ENCODE measurements at places on chromosomes 5 and 9.

- no peak for DNase-seq
These were observed 24.5 kb upstream of the C5orf47 start for GRCh38 chr5:173964506-173964905.

GRCh38 chr5:155735388-155735787, 591.6 kb upstream of the SGCD start:
- DNase-seq = no peak

- no peak for DNase-seq
These were observed 975.4 kb downstream of the NR2F1-AS1 start for GRCh38 chr5:92605591-92605990.

DNA sequence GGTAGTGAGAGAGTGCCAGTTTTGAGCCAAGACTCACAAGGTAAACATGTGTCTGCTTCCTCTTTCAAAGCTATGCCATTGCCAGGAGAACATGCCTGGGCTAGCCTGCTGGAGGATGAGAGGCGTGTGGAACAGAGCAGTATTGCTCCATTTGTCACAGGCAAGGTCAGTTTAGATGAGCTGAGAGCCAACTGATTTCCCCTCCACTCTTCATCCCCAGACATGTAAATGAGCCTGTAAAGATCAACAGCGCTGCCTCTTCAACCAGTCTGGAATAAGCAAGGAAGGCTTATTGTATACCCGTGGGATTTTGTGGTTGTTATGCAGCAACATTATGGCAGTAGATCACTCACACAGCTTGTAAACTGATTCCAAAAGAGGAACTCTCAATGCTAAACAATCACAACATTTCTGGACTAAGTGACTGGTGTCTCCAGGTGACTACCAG, 8.2 kb upstream of the GDNF start:
- DNase-seq = no peak

- DNase-seq = no peak
These were observed 10.7 kb upstream of the SEC16A start for GRCh38 chr9:136493567-136493971.

DNA sequence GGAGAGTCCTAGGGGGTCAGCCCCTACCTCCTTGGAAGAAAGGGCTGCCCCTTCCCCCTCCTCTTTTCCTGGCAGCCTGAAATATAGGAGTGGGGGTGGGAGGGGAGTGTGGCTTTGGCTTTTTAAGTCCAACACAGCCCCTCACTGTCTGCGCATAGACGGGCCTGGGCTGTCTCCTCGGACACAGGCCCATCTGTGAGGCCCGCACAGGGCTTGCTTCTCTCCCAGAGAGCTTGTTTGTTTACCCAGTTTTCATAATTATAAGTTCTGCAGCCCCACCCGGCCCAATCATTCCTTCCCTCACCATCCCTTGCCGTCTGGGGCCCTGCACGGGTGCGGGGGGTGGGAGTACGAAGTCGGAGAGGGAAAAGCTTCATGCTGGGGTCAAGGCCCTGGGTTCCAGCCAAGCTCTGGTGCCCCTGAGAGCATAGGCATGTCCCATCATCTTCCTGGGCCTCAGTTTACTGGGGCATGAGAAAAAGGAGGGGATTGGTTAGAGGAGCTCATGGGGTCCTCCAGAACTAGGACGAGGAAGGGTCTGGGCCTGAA, 54.0 kb upstream of the STXBP1 start:
- no peak for DNase-seq

GRCh38 chr5:93431250-93431649, 149.8 kb downstream of the NR2F1-AS1 start:
- no peak for DNase-seq

DNA sequence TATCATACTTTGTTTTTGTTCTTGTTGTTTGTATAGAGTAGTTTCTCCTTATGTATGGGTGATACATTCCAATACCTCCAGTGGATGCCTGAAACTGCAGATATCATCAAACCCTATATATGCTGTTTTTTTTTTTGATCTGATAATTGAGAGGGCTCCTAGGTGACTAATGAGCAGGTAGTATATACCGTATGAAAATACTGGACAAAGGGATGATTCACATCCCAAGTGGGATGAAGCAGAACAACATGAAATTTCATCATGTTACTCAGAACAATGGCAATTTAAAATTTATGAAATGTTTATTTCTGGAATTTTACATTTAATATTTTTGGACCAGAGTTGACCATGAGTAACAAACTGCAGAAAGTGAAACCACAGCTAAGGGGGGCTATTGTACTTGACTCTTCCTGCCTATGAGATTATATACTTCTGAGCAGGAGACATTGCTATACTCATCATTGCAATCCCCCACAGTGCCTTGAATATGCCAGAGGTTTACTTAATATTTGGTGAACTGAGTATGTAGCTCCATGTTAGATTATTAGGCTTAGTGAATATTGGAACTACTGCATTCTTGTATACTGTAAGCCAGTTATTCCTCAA, 258.7 kb upstream of the FBXL7 start:
- DNase-seq = no peak

- DNase-seq = no peak
These were observed 1.2 kb upstream of the CKS2 start for GRCh38 chr9:89309608-89310474.

- DNase-seq = no peak
These were observed 134.6 kb upstream of the RAPGEF1 start for GRCh38 chr9:131874447-131874846.

DNA sequence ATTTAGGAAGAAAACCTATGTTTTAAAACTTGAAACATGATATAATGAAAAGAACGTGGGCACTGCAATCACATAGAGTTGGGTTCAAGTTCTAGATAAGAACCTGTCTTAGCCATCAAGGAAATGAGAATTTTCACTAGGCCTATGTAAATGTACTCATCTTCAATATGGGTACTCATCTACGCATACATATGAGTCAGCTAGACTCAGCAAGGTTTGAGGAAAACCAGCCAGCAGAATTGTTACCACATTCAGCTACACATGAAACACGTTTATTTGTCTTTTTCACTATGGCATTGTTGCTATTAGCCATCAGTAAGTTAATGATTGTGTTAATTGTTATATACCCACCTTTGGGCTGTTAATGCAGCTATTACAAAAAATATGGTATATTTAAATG, 146.3 kb downstream of the CHSY3 start:
- no peak for DNase-seq

DNA sequence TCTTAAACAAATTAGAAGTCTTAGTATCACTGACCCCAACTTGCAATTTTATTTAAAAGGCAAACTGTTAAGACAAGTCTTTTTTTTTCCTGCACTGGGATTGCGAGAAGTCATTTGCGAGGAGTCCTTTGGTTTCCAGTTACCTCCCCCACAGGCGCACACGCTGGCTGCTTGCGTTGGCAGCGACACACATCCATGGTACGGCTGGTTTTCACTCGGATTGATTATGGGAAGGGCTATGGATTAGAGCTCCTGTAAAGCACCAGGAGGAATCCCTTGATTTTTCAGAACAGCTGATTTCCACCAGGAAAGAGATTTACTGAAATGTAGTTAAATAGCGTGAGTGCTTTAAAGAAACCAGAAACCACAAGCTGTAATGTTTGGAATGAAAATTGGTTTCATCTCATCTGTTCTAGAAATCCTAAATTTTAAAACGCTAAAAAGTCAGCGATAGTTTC, 737 bp downstream of the SLC1A3 start:
- no peak for DNase-seq

DNA sequence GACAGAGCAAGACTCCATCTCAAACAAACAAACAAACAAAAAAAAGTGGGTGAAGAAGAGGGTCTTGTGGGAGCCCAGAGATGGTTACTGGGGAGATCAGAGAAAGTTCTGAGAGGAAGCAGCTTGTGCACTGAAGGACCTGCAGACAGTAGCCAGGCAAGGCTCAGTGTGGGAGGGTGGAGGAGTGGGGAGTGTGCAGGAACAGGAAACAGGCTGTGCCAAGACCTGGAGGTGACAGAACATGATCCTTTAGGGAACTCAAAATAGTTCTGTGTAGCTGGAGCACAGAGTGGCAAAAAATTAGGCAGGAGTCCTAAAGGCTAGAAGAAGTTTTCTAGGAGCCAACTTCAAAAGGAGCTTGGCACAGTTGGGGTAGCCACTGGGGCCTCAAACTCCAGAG, 19.2 kb upstream of the NANS start:
- no peak for DNase-seq

- DNase-seq = no peak
These were observed 112.5 kb upstream of the LARP1 start for GRCh38 chr5:154642499-154643245.

DNA sequence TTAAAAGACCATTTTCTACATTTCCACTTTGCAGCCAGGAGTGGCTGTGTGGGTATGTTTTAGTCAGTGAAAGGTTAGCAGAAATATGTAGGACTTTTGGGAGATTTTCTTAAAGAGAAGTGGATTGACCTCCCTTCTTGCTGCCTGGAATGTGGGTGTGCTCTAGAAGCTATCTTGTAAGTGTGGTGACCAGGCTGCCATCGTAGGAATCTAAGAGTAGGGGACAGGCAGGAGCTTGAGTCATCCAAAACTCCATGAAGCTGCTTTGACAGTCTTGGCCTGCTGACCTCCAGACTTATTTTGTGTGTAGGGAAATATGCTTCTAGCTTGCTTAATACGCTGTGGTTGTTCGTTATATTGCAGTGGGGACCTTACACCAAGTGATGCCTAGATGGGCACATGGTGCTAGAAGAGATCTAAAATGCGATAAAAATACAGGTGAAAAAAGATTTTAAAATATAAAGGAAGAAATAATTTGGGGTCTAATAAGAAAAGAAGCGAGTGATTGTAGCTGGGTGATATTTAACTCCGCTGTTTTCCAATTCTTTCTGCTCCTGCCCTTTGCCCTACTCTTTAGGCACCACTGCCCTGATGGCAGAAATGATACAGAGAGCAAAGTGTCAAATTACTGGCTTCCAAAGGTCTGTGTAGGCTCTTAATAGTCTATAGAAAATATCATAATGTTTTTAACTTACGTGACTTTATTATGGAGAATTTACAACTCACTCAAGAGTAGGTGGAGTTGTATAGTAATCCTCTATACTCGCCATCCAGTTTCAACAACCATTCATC, 298.2 kb upstream of the ZNF608 start:
- no peak for DNase-seq

GRCh38 chr9:35869621-35870216, 482 bp downstream of the OR13J1 start:
- DNase-seq = no peak

- no peak for DNase-seq
These were observed 194.5 kb upstream of the DAB2 start for GRCh38 chr5:39619168-39619818.

DNA sequence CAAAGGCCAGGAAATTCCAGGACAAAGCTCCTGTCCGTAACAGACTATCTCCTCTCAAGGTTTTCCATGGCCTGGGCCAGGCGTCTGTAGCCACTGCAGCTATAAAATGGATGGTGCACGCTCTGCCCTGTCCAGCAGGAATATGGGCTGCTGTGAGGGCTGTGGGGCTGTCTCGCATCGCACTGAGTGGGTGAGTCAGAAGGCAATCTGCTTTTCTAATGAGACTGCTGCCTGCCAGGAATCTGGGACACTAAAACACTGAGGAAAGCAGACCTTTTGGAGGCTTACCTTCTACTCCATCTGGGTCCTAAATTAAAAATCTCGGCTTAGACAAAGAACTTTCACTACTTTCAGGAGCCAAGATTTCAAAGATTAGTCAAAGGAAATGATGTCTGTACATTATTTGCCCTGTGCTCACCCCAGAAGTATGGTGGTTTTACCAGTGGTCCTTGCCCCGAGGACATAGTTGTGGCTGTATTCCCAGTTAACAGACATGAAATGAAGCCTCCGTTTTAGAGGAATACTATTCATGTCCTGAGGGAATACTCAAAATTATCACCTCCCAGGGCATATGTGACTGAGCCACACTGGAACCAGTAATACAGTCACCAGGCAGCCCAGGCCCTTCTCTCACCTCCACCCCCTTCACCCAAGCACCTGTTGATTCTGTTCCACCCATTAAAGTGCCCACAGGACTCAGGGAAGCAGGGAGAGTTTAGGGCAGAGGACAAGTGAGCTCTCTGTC, 56.4 kb downstream of the PFDN1 start:
- DNase-seq = no peak

DNA sequence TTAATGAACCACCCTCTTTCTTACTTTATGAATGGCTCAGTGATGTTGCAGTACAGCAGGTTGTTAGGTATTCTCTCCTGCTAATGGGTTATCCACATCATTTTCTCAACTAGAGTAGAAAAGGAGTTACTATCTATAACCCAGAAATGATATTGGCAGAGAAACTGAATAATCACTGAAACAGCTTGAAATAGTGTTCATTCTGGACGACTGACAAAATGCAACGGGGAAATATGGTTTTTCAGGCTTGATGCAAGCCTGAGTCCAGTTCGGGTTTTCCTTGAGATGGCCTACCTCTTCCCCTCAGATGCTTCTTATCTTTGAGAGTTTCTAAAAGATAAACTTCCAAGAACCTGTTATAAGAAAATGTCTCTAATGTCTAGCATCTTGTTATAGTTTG, 187.3 kb downstream of the RAB3C start:
- DNase-seq = no peak

GRCh38 chr5:95081500-95081960, 203.4 kb downstream of the MCTP1 start:
- no peak for DNase-seq

DNA sequence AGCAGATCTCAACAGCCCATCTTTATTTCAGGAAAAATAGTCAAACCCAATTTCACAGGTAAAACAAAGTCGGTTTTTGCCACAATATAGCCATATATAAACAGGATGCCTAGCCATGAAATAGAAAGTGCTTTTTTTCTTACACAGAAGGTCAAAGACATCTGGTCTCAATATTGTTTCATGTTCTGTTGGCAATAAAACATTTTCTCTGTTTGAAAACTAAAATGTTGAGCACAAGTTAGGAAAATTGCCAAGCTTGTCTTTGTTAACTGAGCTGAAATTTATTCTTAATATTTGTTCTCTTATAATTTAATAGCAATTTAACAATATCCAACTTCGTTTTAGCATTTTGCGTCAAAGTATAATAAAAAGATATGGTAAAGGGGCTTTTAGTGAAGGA, 673.4 kb downstream of the DTWD2 start:
- DNase-seq = no peak

- no peak for DNase-seq
These were observed 24.8 kb downstream of the PTBP3 start for GRCh38 chr9:112308588-112308987.

GRCh38 chr9:92474587-92474986, 7.7 kb downstream of the ASPN start:
- no peak for DNase-seq

DNA sequence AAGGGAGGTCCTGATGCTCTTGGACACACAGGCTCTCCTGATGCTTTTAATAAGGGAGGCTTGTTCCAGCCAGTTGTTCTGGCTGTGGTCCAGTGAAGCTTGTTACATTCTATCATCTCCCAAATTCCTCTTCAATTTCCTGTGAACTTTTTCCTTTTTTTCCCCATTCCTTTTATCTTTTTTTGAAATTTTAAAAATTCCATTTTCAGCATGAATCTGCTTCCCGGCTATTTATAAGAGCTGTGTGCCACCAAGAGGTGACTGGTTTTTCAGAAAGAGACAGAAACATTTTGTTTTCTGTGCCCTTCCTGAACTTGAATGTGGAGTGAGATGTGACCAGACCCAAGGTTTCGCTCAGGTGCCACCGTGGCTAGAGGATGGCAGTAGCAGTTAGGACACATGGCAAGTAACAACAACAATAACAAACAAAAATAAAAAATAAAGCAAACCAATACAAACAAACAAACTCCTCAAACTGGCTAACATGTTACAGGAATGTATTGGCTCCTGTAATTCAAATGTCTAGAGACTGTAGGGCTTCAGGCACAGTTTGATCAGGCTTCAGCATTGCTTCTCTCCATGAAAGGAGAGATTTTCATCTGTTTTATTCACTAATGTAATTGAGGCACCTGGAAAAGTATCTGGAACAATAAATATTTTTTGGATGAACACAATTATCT, 121.1 kb downstream of the BOD1 start:
- no peak for DNase-seq

Measured in esophagus squamous epithelium (tissue), 5 donors.